ENCODE measurements at places on chromosomes 2 and 18.

GRCh38 chr2:76296438-76296837, 585.7 kb upstream of the GCFC2 start:
- no peak for DNase-seq

GRCh38 chr2:160402997-160403979, 90.3 kb downstream of the RBMS1 start:
- DNase-seq = no peak

GRCh38 chr18:75211626-75211952, 992 bp downstream of the TSHZ1 start:
- DNase-seq = no peak

GRCh38 chr2:34353509-34354113, 754.5 kb upstream of the FAM98A start:
- no peak for DNase-seq

DNA sequence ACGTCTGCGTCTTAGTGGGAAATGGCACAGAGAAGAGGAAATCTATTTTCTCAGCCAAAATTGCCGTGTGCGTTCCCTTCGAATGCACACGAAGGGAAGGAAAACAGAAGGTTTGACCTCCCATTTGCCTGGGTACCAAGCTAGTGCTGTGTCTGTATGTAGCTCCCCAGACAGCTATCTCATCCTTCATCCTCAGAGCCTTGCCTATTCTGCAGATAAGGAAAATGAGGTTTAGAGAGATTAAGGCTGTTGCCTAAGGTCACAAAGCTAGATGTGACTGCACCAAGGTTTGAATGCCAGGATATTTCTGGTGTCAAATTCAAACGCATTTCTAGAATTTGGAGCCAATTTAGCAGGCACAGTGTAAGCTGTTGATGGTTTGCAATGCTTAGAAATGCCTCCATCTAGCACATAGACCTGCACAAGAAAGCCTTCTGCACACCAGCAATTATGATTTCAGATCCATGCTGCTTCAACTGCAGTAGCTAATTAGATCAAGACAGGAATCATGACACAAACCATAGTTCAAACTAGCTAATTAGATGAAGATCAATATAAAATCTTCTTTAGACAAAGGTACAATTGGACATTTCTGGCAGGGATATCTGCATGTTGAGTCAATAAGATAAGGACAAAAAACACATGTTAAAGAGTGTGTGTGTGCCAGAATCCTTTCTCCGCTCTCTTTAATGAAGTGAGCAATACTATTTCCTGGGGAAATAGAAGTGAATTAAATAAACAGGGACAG, 115.1 kb downstream of the CMPK2 start:
- DNase-seq = no peak

DNA sequence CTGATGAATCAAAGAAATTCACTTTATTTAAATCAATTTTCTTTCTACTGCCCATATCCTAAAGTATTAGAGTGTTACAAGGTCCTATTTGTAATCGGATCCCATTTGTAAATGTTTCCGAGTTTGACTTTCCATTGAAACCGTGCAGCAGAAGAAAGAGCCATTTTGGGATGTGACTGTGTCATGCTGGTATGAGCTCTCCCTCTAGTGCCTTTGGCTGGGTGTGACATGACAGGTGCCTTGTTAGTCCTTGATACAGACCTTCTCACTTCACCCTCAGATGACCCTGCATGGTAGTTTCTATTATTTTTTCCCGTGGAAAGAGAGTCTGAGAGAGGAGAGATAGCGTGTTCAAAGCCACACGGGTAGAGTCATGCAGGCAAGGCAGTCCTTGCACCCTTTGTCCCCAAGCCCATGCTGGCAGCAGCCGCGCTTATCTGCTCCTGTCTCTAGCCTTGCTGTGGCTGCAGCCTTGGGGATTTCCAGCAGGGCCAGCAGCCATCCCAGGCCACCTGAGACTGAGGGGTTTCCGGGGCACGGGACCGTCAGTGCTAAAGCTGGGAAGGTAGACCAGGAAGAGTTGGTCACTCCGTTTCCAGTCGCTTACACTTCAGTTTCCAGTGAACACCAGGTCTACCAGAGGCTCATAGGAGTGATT, 21.4 kb downstream of the CHMP1B start:
- DNase-seq = no peak

DNA sequence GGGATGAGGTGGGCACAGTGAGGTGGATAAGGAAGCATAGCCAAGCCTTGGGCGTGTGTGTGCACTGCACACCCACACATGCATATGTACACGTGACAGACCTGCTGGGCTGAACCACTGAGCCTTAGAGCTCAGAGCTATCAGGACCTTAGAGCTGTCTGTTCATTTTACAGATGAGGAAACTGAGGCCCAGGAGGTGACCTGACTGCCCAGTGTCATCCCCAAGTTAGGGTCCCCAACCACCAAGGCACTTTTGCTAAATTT, 8.2 kb upstream of the SNED1 start:
- DNase-seq = no peak

- no peak for DNase-seq
Observed at GRCh38 chr2:40202798-40203400, 249.0 kb downstream of the SLC8A1 start.

GRCh38 chr2:24330161-24330560, 30.2 kb downstream of the ITSN2 start:
- DNase-seq = no peak

- no peak for DNase-seq
Observed at GRCh38 chr2:83725735-83726134, 733.3 kb downstream of the SUCLG1 start.
